ENCODE measurements at places on chromosomes 3 and 15.

DNA sequence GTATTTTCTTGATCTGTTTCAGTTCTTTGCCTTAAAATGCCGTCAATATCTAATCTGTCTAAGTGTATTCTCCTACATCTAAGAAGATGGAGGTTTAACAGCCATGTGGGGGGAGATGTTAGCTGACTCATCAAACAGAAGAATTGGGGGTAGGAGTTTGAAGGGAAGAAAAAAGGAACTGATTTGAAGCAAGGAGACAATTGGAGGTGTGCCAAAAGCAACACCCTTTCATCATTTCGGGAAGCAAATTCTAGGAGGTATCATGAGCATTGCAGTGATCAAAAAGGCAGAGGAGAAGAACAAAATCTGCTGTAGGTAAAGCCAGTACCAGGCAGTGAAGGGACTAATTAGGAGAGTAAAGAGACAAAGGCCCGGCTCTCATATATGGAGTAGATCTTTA is 337.3 kb upstream of the TBC1D5 start:
- no peak for DNase-seq

DNA sequence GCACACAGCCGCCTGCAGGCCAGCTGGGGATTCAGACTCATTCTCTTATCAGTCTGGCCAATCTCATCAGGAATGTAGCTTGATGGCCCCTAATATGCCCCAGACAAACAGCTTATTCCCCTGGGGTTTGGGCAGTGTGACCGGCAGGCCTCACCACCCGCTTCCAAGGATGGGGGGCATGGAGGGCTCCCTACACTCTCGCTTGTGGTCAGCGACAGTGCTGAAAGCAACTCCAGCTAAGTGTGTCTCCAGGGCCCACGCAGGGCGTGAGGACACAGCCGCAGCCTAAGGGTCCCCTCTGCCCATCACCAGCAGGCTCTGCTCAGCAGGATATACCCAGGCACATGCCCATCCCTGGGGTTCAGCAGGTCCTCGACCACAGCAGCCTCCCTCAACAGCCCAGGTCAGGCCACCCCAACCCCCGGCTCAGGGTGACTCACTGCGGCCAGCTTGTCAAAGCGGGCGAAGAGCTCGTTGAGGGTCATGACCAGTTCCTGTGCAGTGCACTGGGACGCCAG is 116.7 kb downstream of the ADCY5 start:
- no peak for DNase-seq

DNA sequence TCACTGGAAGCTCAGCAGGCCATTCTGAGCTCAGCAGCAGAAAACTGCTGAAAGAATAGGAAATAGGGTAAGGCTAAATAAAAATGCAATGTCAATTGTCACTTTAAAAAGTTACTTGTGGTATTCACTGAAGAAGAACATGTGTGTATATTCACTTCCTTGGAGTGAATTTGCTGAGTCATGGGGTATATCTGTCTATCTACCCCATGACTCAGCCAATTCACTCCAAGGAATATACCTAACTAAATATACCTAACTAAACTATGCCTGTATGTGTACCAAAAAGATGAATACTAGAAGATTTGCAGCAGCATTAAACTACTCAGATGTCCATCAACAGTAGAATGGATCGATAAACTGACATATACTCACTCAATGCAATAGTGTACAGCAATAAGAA is 69.5 kb upstream of the KCNAB1 start:
- DNase-seq, result no peak

GRCh38 chr15:65521350-65521749 is 3.9 kb upstream of the DPP8 start:
- no peak for DNase-seq

DNA sequence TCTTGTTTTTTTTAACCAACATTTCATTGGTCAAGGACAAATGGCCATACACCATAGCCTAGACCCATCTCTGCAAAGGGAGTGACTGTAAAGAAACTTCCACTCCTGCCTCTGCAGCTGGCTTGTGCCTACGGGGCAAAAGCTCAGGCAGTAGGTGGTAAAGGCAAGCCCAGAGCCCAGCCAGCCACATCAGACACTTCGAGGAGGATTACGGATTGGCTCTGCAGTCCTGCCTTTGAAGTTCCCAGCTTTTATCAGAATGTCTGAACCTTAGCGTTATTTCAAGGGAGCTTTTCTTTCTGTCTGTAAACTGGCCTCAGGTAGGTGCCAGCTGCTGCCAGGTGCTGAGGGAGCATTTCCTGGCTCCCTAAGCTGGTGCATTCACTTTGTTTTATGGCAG is 15.6 kb downstream of the ZNF710 start:
- no peak for DNase-seq

GRCh38 chr3:126730376-126730775 is 26.3 kb downstream of the CHCHD6 start:
- DNase-seq, result no peak

GRCh38 chr3:100615684-100616083 is 6.3 kb downstream of the ADGRG7 start:
- no peak for DNase-seq

DNA sequence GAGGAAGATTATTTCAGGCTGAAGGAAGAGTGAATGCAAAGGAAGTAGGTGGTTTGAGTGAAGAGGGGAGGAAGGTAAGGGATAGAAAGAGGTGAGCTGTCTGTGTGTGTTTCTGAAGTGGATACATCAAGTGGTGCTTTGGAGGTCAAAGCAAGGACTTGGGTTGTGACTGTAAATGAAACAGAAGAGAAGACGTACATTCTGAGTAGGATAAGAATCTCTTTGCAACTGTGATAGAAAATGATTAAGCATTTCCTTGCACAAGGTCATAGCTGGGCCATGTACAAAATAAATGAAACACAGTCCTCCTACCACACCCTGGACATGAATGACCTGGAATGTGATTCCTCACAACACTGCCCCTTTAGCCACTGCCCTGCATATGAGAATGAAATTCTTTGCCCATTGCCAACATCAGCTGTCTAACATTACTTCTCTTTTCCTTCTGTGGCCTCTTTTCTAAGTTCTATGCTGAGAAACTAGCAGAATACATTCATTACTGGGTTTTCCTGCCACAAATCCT is 28.3 kb upstream of the MINDY4B start:
- no peak for DNase-seq

- DNase-seq, result no peak
Observed at GRCh38 chr3:157410945-157411344, 25.7 kb upstream of the PTX3 start.

DNA sequence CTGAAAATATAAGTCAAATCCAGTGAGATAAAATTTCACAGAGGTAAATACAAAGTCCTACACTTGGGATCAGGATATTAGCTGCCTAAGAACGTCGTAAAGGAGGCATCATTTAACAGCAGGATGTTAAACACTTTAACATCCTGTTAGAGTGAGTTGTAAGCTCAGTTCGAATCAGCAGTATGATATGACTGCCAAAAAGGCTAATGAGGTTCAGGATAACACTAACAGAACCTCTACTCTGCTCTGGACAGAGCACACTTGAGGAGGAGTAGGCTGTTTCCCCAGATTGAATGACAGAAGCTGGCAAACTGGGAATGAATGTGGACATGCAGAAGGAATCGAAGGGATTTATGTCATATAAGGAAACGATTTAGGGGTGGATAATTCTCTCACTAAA is 227.1 kb upstream of the CD96 start:
- no peak for DNase-seq

DNA sequence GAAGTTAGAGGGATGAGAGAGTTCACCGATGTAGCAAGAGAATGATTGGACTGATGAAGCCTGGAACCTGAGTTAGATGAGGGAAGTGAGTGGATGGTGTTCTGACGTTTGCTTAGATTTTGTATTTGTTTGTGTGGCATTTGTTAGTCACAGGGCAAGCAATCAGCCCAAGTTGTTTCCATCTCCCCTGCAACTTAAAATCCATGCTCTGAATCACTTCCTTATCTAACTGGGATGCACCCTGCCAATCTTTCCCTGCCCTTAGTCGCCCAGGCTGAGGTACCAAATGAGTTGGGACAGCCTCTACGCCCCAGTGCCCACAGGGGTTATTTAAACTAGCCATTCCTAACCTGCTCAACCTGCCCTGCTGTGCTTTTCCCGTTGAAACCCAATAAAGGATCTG is 12.6 kb downstream of the PAQR5 start:
- no peak for DNase-seq

DNA sequence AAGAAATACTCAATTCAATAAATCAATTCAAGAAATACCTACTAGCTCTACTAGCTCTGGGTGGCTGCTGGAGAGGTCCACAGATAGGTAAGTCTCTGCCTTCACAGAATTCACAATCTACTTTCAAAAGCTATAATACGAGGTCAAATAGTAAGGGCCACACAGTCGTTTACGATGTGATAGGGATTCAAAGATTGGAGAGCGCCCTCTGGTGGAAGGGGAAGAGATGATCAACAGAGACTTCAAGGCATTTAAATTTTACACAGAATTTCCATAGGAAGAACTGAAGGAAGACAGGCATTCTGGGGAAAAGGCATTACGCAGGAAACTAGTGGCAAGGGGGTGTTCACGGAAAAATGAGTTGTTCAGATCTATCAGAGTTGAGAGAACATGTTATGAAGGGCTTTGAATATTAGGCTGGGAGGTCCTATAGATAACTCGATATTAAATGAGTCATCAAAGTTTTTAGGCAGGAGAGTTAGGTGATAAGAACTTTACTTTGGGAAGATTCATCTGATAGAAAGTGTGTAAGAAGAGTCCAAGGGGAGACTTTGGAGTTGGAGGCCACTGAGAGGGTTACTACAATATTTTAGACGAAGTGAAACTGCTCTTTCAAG is 128.8 kb downstream of the FRMD5 start:
- DNase-seq, result no peak

DNA sequence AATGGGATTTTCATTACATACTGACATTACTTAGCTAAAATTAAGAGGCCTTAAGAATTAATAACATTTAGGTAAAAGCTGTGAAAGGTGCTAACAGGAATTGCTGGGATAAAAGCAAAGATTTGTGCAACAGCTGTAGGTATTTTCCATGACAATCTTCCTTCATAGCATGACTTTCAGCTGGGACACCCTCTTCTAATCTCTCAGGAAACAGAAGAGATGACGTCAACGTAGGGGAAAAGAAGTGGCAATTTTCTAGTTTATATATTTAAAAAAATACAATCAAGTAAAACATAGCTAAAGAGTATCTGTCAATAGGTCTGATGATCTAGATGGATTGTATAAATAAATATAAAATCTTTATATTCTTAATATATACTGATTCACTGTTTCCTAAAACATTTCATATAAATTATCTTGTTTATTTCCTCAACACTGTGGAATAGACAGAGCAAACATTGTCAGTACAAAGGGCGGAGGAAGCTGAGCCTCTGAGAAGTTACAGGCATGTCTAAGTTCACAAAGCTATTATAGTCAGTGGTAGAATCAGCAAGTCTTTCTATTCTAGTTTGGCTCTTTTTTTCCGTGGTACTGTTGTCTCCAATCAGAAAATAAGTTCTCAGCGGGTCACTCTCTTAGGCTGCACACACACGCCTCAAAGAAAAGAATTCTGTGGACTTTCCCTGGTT is 217.0 kb downstream of the P3H2 start:
- no peak for DNase-seq

DNA sequence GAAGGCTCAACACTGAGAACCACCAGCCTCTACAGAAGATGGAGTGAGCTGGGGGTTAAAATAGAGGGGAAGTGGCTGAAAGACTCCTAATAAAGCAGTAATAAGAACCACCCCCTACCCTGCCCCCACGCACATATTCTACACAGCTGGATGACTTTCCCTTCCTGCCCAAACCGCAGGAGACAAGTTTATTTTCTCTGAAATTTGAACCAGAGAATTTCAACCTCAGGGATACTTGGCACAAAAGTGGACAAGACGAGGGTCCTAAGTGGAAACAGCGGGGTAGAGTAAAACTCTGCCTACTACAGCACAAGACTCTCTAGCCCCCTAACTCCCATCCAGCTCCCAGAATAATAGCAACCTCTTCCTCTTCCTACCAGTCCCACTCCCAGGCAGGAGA is 28.4 kb downstream of the USF3 start:
- DNase-seq, result no peak

- no peak for DNase-seq
Observed at GRCh38 chr3:150727653-150728502, 24.2 kb upstream of the ERICH6 start.

DNA sequence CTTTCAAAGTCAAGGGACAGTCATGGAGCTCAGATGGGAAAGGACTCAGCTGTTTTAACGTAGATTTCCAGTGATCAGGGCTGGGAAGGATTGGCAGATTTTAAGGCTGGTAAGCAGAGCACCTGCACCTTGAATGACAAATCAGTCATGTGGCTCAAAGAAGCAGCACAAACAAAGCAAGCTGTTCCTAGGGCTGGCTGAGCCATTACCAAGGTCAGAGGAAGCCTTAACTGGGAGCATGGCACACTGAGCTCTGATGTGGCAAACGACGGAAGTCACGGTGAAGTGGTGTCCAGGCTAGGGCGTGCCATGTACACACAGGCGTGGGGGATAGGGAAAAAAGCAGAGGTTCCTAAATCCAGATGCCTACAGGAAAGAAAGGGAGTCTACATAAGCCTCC is 84.6 kb upstream of the PFN2 start:
- no peak for DNase-seq

DNA sequence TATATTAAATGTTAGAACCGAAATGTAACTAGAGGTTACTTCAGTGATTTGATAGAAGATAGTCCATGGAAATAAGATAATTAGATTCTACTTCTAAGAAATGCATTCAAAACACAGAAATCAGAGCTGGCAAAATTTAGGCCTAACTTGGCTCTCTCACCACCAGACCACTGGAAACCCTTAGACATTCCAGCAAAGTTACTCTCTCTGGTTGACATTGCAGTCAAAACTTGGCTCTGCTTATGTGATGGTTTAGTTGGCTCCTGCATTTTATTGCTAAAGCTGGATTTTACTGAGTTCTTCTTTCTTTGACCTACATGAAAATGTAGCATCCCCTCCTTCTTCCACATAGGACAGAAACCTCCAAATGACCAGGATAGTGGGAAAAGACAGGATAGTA is 35.4 kb upstream of the CBLB start:
- no peak for DNase-seq

Data from HuH-7.5 (cell line).